Muscle of leg (tissue), 16 donors: ENCODE measurements at places on chromosomes 5 and 9. TPM values are rescaled to one million over a fixed set of nuclear protein-coding genes. Genes with fewer than 3 reads are reported as not detected.
A peak's percentile ranks its signal among the peaks of the same experiment; 100 is the strongest.

PTGS1 gene
- polyA plus RNA-seq: 3.5 TPM

SUSD3 gene
- polyA plus RNA-seq: 2.4 TPM

GDA gene
- polyA plus RNA-seq: 0.20 TPM

SHROOM1 gene
- polyA plus RNA-seq: 2.7 TPM

OBP2B gene
- not detected for polyA plus RNA-seq

TAF11L5 gene
- not detected for polyA plus RNA-seq

ZBED3 gene
- polyA plus RNA-seq: 9.5 TPM

HTR1A gene
- not detected for polyA plus RNA-seq

PCSK5 gene
- 14.8 TPM for polyA plus RNA-seq

ECSCR gene
- 35.8 TPM for polyA plus RNA-seq

CARD6 gene
- polyA plus RNA-seq: 2.0 TPM

DRD1 gene
- polyA plus RNA-seq: 0.06 TPM

TAF11L4 gene
- polyA plus RNA-seq: not detected

- no peak for DNase-seq
Observed at GRCh38 chr5:35317586-35317985, 87.3 kb upstream of the PRLR start.

DNA sequence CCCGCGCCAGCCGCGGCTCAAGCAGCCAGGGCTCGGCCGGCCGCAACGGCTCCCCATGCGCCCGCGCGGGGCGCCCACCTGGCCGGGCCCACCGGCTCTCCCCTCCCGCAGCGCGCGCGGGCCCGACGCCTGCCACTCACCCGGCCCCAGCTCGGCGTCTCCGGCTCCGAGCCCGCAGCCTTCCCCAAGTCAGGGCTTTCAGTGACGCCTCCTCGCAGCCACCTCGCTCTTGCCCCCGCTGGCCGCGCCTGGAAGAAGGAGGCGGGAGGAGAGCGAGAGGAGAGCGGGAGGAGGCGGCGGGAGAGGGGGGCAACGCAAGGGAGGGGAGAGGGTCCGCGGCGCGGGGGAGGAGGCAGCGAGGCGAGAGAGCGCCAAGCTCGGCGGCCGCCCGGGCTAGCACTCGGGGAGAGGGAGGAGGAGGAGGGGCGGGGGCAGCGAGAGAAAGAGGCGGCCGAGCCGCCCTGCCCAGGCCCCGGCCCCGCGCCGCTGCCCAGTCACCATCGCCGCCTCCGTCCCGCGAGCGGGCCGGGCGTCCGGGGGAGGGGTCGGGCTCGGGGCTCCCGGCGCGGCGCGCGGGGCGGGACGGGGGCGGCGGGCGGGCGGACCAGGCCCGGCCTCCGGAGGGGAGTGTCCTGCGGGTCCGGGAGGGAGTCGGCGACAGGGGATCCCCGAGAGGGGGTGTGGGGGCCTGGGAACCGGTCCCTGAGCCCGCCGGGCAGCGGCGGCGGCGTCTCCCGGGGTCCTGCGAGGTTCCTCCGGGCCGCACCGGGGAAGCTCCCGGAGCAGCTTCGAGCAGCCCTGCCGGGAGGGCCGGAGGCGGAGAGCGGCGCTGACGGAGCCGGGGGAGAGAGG lies at the start of gene LHFPL2:
Gene LHFPL2 (minus strand): TSS at position 414 of the 852 bp plus-strand sequence. CDS start 138,559 bp downstream, outside the sequence.
- DNase-seq: peak; percentile 94

- no peak for DNase-seq
Observed at GRCh38 chr5:160703547-160704189, 148.3 kb downstream of the ATP10B start.

DNA sequence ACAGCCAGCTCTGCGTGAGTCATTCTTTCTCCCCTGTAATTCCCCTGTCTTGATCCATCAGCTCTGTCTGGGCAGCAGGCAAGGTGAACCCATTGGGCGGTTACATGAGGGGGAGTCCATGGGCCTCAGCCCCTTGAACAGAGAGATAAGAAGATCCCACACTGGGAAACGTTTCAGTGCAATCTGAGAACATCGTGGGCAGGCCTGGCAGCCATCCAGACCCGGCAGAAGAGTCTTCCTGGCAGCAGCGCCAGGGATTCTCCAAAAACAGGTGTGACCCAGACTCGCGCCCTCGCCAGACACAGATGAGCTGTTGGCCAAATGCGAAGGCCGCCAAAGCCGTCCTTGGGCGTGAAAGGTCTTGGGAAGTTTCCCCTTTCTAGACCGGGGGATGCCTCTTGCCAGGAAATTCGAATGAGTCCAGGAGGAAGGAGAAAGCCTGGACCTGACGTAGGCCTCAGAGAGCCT lies 6.4 kb upstream of the SLC12A7 start:
- DNase-seq: peak; percentile 84

GRCh38 chr9:98610711-98611110 lies 98.0 kb downstream of the GABBR2 start:
- no peak for DNase-seq

DNA sequence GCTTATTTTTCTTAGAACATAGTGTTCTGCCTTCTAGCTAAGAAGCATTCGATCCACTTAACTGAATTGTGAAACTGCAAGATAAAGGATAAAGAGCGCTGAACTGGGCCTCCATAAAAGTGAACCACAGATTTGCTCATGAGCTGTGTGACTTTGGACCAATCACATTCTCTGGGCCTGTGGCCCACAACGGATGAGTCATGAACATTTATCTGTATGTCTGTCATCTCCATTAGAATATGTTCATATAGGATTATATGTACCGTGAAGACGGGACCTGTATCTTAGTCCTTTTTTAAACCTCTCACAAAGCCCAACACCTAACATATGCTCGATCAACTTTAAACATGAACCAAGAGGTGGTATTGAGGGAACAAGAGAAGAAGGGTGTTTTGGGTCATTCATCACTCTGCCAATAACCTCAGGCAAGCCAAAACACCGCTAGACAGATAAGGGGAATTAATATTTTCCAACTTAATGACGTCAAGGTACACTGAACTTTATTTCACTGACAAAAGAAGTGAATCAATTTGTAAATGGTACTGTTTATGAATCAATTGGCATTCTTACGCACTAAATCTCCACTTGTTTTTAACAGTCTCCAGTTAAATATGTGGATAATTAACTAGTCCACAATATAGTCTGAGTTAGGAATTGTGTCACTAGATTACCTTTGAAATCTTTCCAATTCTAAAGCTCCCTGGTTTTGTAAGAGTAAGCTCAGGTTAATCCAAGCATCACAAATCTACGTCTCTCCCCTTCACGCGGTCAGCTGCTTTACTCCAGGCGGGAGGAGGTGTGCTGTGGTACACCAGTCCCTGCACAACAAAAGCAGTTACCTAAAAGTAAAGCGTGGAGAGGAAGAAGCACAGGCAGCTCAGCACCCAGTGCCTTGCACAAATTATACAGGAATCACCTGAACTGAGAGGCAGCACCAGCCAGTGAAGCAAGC lies 1.6 kb downstream of the TMEM245 start:
- no peak for DNase-seq

DNA sequence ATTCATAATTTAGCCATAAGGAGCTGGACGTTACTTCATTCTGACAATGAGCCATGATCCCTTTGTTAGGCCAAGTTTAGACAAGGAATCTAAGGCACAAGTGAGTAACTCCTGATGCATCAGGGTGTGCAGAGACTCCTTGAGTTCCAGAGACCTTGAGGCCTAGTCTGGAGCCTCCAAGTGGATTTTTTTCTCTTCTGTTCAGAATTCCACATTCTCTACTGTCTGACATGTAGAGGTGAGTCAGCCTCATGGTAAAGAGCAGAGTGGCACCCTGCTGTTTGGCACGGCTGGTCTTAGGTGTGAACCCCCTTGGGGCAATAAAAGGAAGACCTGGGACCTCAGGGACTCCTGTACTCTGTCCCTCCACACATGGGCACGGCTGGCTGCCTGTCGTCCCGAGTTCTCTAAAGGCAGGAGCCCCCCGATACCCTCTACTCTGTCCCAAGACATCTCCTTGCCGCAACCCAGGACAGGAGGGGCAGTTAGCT lies 22.0 kb upstream of the TGFBI start:
- peak; percentile 89 for DNase-seq

DNA sequence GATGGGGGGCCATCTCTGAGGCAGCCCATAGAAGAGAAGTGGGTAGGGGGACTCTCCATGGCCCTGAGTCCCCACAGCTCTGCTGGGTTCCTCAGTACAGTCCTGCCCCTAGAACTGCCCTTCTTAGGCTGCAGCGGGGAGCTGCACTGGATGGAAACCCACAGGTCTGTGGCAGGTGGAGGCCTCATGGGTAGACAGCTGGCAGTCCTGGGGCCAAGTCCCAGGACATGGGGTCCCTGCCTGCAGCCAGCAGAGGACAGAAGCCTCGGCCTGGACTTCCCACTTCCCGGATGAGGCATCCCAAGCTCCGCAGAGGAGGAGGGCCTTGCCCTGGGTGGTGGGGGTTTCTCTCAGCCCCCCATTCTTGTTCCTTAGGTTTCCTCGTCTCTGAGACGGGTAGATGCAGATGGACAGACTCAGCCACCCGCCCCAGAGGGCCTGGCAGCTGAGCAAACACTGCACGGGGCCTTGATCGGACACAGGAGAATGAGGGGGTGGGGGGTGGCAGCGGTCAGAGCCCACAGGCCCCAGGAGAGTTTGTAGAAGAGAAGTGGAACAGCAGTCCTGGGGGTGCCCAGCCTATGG lies 153.8 kb downstream of the C9orf50 start:
- DNase-seq: no peak

- DNase-seq: no peak
Observed at GRCh38 chr5:24773261-24773660, 128.5 kb upstream of the CDH10 start.

DNA sequence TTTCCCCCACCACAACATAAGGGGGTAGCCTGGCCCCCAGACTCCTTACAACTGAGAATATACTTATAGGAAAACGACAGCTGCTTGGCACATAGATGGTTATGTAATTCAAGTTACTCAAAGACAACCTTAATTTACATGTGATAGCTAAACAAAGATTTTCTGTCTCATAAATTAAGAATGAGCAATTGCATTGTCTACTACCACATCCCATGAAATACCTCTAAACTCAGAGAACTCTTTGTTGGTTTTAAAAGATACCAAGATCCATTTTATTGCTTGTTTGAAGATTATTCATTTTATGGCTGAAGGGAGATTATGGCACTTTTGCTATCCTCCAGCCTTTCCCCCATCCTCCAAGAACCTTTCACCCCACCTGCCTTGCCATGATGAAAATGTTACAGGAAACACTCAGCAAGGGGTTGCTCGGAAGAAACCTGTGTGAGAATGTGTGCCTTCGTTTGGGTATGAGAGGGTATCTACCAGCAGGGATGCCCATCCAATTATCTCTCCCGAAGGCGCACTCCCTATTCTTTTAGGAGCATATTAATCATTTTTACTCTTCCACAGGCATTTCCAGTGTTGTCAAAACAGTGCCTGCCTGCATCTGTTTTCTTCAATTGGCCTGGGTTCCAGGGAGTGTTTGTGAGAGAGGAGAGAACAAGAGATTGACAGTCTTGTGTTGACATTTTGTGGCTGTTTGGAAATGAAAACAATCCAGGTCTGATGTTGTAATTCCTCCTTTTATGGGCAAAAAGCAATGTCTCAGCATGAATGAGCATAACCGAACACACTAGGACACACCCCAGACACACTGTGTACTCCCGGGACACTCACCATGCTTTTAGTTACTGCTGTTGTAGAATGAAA lies 208.0 kb upstream of the ANKRD55 start:
- DNase-seq: no peak

DNA sequence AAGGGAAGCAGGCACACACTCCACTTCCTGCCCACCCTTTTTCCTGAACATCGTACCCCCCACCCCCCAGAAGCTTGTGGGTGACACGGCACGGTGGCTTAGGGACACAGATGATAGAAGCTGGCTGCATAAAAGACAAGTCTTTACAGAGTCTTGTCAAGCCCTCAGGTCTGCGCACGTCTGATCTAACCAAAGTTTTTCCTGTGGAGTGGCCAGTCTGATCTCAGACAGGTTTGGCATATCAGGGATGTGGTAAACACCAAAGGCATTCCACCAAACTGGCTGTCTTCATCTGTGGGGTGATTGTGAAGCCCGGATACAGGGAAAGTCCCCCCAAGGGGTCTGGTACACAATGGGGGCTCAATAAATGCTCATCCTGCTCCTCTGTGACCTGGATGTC lies 50.0 kb downstream of the CRB2 start:
- DNase-seq: no peak

- no peak for DNase-seq
Observed at GRCh38 chr9:124776954-124777648, at the start of gene OLFML2A. Gene OLFML2A (plus strand): TSS chr9:124777133. CDS start chr9:124777271, 138 bp downstream.

DNA sequence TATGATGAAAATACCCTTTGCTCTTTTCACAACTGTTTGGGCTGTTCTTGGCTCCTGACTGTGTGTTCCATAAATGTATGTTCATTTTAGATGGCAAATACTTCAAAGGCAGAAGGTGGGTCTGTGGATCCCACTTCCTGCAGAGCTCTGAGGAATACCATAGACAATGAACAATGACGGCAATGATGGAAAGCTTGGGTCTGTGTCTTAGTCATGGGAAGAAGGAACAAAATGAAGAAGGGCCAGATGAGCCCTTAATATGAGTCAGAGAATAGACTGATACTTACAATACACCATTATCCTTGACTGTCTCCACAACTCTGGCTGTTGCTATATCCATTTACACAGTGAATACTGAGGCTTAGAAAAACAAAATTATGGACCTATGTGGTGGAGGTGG lies 126.0 kb downstream of the SLIT3 start:
- no peak for DNase-seq

- no peak for DNase-seq
Observed at GRCh38 chr5:1013238-1013947, 4.8 kb downstream of the NKD2 start.

DNA sequence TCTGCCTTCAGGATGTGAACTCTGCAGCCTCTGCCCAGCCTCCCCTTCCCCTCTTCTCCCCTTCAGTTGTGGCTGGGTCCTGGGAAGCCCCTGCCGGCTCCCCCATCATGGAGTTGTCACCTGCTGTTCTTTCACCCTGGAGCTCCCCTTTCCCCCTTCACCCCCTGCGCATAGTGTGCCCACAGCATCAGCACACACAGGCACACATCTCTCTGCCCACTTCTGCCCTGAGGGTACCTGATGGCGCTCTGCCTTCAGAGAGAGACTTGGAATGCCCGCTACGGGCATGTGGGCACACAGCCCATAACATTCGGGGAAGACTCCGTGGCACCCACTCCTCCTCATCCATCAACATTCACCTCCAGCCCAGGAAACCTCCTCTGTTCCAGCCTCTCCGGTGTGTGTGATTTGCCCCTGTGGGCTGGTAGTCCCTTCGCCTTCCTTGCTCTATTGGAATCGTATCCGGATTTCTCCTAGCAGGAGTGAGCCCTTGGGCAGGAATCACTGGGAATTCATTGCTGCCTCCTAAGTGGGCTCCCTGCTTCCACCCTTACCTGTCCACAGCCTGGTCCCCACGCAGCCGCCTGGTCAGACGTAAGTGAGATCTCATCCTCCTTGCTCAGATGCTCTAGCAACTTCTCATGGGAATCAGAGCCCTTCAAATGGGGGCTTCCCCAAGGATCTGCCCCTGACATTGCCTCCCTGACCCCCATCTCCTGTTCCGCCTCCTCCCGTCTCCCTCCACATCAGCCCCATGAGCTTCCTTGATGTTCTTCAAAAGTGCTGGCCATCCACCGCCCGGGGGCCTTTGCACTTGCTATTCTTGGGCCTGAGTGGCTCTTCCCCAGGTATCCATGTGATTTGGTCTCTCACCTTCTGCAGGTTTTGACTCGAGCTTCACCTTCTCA lies 61.5 kb upstream of the CTSL start:
- DNase-seq: no peak
